ENCODE measurements at places on chromosomes 16 and 17. TPM values are rescaled to one million over a fixed set of nuclear protein-coding genes. Genes with fewer than 3 reads are reported as not detected.

DNA sequence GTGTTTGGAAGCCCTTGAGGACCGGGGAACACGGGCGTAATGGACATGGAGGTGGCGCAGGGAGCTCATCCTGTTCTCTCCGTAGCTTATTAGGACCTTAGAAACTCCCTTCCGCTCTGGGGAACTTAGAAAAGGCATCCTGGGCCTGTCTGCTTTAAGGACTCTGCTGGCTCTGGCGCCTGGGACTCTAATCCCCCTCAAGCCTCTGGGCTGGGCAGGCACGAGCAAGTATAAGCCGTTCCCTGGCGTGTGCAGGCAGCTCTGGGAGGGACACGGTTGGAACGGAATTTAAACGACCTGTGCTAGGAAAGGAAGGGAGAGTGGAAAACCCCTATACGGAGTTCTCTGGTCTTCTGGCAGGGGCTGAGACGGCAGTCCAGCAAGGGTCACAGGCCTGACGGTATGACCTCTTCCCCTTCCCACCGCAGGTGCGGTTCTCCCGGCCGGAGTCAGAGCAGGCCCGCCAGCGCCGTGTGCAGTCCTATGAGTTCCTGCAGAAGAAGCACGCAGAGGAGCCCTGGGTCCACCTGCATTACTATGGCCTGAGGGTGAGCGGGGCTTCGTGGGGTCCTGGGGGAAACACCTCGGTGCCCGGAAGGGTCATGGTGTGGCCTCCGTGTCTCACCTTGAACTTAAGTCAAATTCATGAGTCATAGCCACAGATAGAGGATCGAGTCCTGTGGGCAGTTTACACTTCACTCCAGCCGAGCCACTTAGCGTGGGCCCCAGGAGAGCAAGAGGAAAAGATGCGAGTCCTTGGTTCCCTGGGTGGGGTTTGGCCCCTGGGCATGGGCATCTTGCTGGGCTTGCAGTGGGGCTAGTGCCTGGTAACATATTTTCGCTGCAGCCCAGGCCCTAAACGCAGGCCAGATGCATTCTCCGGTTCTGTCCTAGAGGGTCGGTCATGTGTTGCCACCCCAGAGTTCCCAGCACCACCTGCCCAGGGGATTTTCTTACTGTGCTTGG lies 17.7 kb downstream of the POLR3E start:
- H3K4me3 ChIP-seq: no peak overlapping the region
- H3K4me1 ChIP-seq: no peaks in the 10 kb centered on the region
- no peaks in the 10 kb centered on the region for H3K27me3 ChIP-seq
- DNase-seq: no peak
- H3K36me3 ChIP-seq: peaks cover 86% of the 10 kb centered on the region

DNA sequence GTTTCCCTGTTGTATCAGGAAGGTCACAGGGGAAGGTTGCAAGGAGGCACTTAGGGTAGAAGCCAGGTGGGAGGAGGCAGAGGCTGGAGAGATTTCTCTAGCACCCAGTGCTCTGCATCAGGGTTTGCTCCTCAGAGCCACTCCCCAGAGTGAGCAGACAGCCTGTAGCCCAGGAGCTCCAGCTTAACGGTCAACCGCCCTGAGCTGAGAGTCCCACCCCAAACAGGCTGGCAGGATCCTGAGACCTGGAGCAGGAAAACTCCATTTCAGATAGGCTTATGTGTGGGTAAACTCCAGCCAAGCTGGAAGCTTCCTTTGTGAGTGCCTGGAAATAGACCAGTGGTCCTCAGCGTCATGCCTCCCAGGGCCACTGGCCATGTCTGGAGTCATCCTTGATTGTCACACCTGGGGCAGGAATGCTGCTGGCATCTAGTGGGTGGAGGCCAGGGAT lies 37.9 kb downstream of the MPRIP start:
- H3K4me1 ChIP-seq: peaks cover 3% of the 10 kb centered on the region
- H3K27ac ChIP-seq: no peak overlapping the region
- no peak overlapping the region for H3K4me3 ChIP-seq
- peaks cover 64% of the 10 kb centered on the region for H3K36me3 ChIP-seq
- no peak for DNase-seq

DNA sequence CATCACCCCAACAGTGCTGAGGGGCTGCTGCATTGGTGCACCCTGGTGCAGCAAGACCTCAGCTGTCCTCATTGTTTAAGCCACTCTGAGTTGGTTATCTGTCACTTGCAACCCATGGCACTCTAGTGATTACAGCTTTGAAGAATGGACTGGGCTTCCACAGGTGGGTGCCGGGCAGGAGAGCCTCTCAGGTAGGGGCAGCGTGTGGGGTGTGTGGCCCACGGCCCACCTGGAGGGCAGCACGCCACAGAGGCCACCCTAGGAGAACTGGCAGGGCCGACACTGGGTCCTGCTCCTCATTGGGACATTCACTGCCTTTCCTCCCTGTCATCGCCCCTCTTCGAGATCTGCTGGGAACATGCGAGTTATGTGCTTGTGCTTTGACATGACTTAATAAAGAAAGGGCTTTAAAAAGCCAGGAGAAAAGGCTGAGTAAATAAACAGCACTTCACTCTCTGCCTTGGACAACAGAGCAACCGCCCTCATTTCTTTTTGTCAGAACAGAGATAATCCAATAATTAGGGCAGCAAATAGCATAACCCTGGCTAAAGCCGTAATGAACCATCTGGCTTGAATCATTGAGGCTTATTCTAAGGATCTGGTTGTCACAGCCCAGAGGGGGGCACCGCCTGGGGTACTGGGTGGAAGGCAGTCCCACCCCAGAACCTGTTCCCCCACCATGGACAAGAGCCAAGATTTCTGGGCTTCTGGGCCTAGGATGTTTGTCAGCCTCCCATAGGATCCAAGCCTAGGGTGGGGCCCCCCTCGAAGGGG lies 3.0 kb downstream of the DOC2B start:
- no peaks in the 10 kb centered on the region for H3K4me1 ChIP-seq
- no peak overlapping the region for H3K4me3 ChIP-seq
- no peak overlapping the region for H3K27ac ChIP-seq
- H3K36me3 ChIP-seq: no peaks in the 10 kb centered on the region

DNA sequence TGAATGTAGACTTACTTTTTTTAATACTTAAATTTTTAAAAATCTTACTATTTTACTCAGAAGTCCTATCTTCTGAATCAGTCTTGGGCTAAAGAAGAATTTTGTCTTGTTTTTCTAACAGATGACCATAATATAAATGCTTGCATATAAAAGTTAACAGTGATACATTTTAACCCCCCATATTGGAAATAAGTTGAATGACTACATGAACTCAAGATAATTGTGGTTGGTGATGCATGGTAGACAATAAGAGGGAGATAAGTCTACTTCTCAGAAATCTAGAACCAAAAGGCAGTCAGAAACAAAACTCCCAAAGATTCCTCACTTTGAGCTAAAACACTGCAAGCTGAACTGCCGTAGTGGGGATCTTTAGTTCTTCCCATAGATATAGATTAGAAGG lies 868.4 kb upstream of the SOX9 start:
- no peaks in the 10 kb centered on the region for H3K4me1 ChIP-seq
- no peak overlapping the region for H3K27ac ChIP-seq
- DNase-seq: no peak
- H3K27me3 ChIP-seq: no peaks in the 10 kb centered on the region
- H3K4me3 ChIP-seq: no peak overlapping the region

DNA sequence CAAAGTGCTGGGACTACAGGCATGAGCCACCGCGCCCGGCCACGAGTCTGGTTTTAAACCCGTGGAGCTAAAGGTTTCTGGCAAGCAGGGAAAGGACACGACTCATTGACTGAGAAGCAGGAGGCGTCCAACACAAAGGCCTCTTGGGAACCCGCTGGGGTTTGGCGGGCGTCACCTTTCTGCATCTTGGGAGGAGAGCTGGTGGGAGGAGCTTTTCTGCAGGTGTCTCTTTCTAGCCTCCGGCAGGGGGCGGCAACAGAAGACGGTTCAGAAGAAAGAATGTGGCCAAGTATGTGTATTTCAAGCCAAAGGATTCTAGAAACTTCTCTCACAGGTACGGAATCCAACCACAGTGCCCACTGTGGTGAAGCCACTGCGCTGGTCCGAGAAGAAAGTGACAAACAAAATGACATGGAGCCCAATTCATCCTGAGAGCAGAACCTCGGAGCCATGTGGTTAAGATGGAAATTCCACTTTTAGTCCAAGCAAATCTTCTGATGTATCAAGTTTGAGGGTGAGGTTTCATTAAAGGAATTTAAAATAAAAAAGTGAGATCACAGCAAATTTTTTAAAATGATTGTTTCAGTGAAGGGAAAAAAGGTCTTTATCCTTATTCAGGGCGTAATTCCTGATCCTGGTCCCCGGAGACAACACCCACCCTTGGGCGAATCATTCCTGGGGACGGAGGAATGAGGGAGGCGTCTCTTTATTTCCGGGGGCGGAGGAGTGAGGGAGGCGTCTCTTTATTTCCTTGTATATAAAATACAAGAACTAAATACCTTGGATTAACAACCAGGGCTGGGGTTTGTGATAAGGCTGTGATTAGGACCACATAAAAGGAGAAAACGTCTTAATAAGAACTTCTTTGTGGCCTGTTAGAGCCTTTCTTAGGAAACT lies 97.6 kb downstream of the MRM3 start:
- no peak overlapping the region for H3K27ac ChIP-seq
- H3K4me1 ChIP-seq: peaks cover 10% of the 10 kb centered on the region
- peaks cover 5% of the 10 kb centered on the region for H3K27me3 ChIP-seq

DNA sequence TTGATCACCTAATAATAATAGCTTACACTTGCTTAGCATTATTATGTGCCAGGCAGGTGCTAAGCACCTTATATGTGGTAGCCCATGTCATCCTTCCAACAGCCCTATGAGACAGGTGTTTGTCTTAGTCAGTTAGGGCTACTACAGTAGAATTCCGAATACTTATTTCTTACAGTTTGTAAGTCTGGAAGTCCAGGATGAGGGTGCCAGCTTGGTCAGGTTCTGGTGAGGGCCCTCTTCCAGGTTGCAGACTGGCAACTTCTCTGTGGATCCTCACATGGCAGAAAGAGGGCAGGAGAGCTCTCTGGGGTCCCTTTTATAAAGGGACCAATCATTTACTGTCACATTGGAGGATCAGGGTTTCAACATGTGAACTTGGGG lies 19.6 kb upstream of the MYH10 start:
- H3K27ac ChIP-seq: no peak overlapping the region
- no peak overlapping the region for H3K4me3 ChIP-seq
- no peaks in the 10 kb centered on the region for H3K36me3 ChIP-seq
- peaks cover 6% of the 10 kb centered on the region for H3K27me3 ChIP-seq
- no peak for DNase-seq
- no peaks in the 10 kb centered on the region for H3K4me1 ChIP-seq

- no peak overlapping the region for H3K27ac ChIP-seq
- H3K4me3 ChIP-seq: no peak overlapping the region
- DNase-seq: no peak
- no peaks in the 10 kb centered on the region for H3K36me3 ChIP-seq
- no peaks in the 10 kb centered on the region for H3K27me3 ChIP-seq
- H3K4me1 ChIP-seq: peaks cover 26% of the 10 kb centered on the region
Observed at GRCh38 chr16:89172171-89172527, 601 bp downstream of the CDH15 start.

DNA sequence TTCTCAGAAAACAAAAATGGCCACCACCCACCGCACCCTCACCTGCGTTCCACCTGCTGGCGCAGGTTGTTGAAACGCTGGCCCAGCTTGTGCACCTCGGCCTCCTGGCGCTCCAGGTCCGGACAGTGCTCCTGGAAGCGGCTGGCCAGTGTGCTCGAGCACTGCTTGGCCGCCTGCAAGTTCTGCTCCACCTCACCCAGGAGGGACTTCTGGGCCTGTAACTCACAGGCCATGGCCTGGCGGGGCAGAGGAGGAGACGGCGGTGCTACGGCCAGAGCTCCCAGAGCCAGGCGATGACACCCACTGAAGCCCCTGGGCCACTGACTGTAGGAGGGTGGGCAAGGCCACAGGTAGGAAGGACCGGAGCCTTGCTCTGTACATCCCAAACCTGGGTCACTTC lies 43.4 kb downstream of the UBN1 start:
- peaks cover 7% of the 10 kb centered on the region for H3K36me3 ChIP-seq
- no peak overlapping the region for H3K27ac ChIP-seq
- no peaks in the 10 kb centered on the region for H3K27me3 ChIP-seq
- H3K4me1 ChIP-seq: no peaks in the 10 kb centered on the region
- H3K4me3 ChIP-seq: no peak overlapping the region

- H3K27ac ChIP-seq: no peak overlapping the region
- H3K4me3 ChIP-seq: no peak overlapping the region
- no peaks in the 10 kb centered on the region for H3K27me3 ChIP-seq
- H3K4me1 ChIP-seq: peaks cover 22% of the 10 kb centered on the region
- DNase-seq: no peak
Observed at GRCh38 chr17:80737106-80738019, 192.7 kb downstream of the RPTOR start.

GRCh38 chr17:63095459-63095858 lies 129.4 kb downstream of the TANC2 start:
- H3K4me1 ChIP-seq: no peaks in the 10 kb centered on the region
- H3K27ac ChIP-seq: no peak overlapping the region
- H3K36me3 ChIP-seq: peaks cover 4% of the 10 kb centered on the region
- DNase-seq: no peak

DNA sequence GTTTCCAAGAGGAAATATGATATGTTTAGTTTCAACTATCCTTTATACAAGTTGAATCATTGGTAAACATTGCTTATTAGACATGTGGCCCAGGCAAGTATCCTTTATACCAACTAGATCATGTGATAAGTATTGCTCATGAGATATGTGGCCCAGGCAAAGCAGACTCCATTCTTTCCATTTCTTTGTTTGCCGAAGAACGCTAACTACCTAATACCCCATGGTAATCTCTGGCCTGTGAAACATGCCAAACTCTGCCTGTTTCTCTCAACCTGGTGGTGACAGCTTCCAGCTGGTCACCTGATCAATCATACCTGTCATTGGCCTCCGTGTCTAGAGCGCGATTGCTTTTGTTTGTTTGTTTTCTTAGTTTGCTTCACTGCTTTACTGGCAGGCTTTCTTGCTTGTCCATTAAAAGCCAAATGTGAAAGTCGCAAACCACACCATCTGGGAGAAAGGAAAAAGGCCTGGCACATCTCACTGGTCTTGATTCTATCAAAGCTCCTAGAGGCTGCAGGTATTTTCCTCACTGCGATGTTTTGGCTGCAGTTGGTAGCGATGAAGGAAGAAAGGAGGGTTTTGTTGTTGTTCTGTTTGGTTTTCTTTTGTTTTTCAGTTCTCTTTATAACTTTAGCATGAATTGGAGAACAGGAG lies 686.2 kb downstream of the KCNJ2 start:
- H3K36me3 ChIP-seq: no peaks in the 10 kb centered on the region
- no peak overlapping the region for H3K4me3 ChIP-seq
- no peak overlapping the region for H3K27ac ChIP-seq
- H3K4me1 ChIP-seq: no peaks in the 10 kb centered on the region
- DNase-seq: no peak

- H3K27me3 ChIP-seq: no peaks in the 10 kb centered on the region
- no peak overlapping the region for H3K27ac ChIP-seq
- H3K4me1 ChIP-seq: no peaks in the 10 kb centered on the region
Observed at GRCh38 chr16:81410643-81411293, 33.8 kb upstream of the CMIP start.

- H3K4me3 ChIP-seq: no peak overlapping the region
- no peaks in the 10 kb centered on the region for H3K36me3 ChIP-seq
- no peak overlapping the region for H3K27ac ChIP-seq
- H3K4me1 ChIP-seq: no peaks in the 10 kb centered on the region
Observed at GRCh38 chr16:48462106-48462740, 77.0 kb upstream of the SIAH1 start.

Gene HCRT
- total RNA-seq: not detected

Gene CIITA
- 2.4 TPM for total RNA-seq

Gene AANAT
- total RNA-seq: not detected

Gene NPIPB13
- 10.8 TPM for total RNA-seq

Gene RASL10B
- total RNA-seq: 0.47 TPM

Gene FHOD1
- total RNA-seq: 26.0 TPM

Gene ITGAX
- 6.0 TPM for total RNA-seq

Gene HEXIM2
- total RNA-seq: 1.3 TPM
